ENCODE measurements at places on chromosomes 12 and 14.
A peak's percentile ranks its signal among the peaks of the same experiment; 100 is the strongest.

DNA sequence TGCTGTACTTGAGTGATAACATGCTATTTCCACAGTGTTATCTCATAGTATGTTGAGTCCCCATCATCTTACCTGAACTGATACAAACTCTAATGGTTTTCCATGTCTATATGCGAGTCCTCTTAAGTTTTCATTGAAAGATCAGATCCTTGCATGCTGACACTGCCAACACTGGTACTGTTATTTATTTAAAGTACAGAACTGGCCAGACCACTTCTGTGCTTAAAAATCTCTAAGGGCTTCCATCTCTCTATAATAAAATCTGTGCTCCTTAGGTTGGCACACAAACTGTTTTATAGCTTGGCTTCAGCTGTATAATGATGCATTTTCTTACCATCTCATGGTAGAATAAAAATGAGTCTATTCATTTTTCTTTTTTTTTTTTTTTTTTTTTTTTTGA is 188.1 kb downstream of the ERC1 start:
- DNase-seq, result no peak

- peak; percentile 73 for DNase-seq
Measured at GRCh38 chr12:53267999-53268629, at the start of gene ESPL1. Gene ESPL1 (plus strand): TSS chr12:53268299. CDS start chr12:53268767, 468 bp downstream.

- DNase-seq, result no peak
Measured at GRCh38 chr12:94047781-94048567, 100.4 kb upstream of the PLXNC1 start.

DNA sequence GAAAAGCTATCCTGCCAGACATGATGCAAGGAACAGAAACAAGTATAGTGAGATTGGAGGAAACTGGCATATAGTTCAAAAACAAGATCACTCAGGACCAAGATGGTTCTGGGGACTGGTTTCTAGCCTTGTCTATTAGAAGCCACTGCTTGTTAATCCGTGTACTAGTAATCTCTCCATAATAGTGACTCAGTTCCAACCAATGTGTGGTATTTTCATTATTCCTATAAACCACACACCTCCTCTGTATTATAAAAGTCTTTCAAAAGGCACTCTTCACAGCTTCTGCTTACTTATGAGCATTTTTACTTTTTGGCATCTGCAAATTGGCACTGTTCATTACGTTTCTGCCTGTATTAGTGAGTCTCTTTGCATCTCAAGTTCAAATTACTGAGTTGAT is 140.3 kb downstream of the SLC6A15 start:
- DNase-seq, result no peak

- DNase-seq, result no peak
Measured at GRCh38 chr14:29205658-29206057, 439.1 kb downstream of the FOXG1 start.

GRCh38 chr12:116880817-116881324 is 370 bp downstream of the HRK start:
- DNase-seq, result no peak

- DNase-seq, result no peak
Measured at GRCh38 chr12:133233006-133233405, 2.7 kb downstream of the ANHX start.

- no peak for DNase-seq
Measured at GRCh38 chr14:38199076-38199475, 8.6 kb upstream of the SSTR1 start.

DNA sequence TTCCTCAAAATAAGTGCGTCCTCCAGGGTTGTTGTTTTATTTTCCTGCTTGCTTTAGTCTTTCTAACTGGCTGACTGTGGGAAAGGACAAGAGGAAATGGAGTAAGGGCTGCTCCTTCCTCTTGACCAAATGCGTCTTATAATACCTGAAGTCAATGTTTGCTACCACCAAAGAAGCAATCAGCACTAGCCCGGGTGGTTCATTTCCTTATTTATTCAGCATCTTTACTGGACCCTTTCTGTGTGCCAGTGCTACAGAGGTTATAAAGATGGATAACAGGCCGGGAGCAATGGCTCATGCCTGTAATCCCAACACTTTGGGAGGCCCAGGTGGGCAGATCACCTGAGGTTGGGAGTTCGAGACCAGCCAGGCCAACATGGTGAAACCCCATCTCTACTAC is 15.1 kb upstream of the RPS6KA5 start:
- no peak for DNase-seq

GRCh38 chr12:91766454-91766853 is 379.2 kb downstream of the BTG1 start:
- DNase-seq, result no peak

- DNase-seq, result no peak
Measured at GRCh38 chr12:95282266-95282665, 64.7 kb downstream of the VEZT start.

DNA sequence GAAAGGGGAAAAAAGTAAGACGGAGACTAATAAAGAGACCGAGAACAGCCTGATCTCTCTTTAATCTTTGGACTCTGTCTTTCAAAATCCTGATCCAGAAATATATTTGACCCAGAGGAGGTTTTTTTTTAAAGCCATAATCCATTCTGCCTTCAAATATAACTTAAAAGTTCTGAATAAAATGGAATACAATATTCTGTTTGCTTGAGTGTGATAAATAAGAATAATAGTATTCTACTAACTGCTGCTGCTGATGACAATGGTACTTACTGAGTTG is 1196.0 kb downstream of the GALC start:
- no peak for DNase-seq

DNA sequence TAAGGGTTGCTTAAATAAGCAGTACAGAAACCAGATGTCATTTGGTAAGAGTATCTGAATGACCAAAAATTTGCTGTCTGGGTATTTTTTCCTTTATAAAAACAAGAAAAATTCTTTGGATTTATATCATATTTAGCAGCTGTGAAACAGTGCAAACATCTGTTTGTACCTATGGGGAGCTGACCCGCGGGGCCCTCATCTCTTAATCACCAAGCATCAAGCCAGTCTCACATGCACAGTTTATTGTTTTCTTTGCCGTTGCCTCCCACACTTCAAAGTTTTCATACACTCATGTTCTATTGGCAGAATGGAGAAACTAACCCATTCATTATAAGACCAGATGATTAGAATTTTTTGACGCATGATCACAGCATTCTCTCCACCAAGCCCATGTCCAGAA is 142.2 kb downstream of the BMP4 start:
- no peak for DNase-seq

GRCh38 chr12:117820216-117820907 is 148.4 kb downstream of the KSR2 start:
- DNase-seq, result no peak

DNA sequence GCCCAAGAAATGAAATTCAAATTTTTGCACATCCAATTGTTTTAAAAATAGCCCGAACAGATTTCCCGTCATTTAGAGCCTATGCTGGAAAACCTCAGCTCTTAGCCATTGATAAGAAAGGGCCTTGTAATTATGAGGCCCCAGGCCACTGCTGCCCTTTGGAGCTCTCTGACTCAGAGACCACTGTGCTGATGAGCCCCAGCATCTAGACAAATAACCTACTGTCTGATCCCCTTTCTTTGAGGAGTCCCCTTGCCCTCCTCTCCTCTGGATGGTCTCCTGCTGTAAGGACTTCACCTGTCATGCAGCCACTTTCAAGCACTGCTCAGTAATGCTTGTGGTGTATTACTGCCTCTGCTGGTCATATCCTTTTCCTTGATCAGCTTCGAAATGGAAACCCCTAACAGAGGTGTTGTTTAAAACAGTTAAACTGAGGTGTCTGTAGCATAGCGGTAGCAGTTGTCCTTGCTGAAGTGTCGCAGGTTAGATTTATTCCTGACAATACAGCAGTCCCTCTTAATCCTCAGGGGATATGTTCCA is 159.9 kb upstream of the SRRM4 start:
- DNase-seq, result no peak

- DNase-seq, result no peak
Measured at GRCh38 chr14:93709249-93709648, 79.0 kb downstream of the PRIMA1 start.

DNA sequence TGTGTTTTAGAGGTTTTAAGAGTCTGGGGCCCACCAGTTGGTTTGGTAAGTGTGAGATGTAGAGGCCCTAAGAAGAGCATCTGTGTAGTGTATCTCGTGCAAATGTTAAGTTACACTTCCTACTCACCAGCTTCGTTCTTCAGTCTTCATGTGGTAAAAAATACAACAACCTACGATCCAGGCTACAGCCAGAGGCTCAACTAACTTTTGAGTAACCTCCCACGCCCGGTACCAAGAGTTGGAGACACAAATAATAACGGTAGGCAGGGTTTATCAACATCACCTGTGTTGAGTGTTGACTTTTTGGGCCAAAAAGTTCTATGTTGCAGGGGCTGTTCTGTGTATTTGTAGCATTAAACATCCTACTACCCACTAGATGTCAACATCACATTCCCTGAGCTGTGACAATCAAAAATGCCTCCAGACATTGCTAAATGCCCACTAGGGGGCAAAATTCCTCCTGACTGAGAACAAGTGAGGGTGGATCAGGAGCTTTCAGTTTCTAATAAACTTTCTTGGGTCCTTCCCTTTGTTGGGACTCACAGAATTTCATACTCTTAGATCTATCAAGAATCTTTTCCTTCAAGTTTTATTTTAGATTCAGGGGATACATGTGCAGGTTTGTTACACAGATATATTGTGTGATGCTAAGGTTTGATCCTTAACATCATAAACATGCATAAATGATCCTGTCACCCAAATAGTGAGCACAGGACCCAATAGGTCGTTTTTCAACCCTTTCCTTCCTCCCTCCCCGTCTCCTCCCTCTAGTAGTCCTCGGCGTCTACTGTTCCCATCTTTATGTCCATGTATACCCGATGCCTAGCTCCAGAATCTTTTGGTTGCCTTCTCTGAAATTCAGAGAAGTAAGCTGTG is 94.7 kb downstream of the SLC2A13 start:
- DNase-seq, result peak; percentile 43

GRCh38 chr12:77315407-77315806 is 250.0 kb upstream of the E2F7 start:
- no peak for DNase-seq

DNA sequence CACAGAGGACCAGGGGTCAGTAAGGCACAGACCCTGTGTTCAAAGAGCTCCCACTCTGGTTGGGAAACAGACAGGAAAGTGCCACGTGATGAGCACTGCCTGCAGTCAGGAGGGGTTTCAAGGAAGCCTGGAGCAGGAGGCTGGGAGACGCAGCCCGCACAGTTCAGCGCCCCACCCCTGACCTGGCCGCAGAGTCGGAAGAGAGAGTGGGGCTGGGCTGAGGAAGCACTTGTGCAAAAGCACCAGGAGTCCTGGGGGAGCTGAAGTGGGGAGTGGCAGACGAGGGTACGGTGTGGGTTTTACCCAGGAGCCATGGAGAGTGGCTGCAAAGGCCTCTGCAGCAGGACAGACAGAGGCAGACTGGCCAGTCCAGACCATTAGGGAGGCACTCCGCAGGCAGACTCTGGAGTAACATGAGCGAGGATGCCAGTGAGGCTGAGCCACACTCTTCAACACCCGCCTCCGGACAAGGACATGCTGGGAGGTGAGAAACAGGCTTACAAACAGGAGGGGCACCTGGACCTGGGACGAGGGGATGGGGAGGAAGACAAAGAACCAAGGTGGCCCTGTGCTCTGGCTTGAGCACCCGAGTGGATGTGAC is 85.7 kb upstream of the GPR68 start:
- no peak for DNase-seq

DNA sequence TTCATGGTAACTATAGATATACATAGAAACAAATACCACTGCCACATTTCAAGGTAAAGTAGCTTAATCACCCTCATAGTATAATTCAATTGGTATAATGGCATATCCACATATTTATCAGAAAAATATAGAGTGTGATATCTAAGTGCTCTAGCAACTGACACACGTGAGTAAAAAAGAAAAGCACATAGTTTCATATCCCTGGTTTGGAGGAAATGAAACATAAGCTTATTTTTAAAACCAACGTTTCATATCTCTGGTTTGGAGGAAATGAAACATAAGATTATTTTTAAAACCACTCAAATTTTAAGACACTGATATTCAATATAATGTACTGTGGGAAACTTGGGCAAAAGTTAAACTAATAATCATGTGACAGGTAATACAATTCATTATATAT is 2.1 kb downstream of the OR6C70 start:
- no peak for DNase-seq

GRCh38 chr14:20346713-20347112 is 3.3 kb downstream of the PARP2 start:
- no peak for DNase-seq

- no peak for DNase-seq
Measured at GRCh38 chr12:72471806-72472205, 199.6 kb downstream of the TRHDE start.

- DNase-seq, result no peak
Measured at GRCh38 chr14:61281948-61282275, 774 bp upstream of the TMEM30B start.

DNA sequence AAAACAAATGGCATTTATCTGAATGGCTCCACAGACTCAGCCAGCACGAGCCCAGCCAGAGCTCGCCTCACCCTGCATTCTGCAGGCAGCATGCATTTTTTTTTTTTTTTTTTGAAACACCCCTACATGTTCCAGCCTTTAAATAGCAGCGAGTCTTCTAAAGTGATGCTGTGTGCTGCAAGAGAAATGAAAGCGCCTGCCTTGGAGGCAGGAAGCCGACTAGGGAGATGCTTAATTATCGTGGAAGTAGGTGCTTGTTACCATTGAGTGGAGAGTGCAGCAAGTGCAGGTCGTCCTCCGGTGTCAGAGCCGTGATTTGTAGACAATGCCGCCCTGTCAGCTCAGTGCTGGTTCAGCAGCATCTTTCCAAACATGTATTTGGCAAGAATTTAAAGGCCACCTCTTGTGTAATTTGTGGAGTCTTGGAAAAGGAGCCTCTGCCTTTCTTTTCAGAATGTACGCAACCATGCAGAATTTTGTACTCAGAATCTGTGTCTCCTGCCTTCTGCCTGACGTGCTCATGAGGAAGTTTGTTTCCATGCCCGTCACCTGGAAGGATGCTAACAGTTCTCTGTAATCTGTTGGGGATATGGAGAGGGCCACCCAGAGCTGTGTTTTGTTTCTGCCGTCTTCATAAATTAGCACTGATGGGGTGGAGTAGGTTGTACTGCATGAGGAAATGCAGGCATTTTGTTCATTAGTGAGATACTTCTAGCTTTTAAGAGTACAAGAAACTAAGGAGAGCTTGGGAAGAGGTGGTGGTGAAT is 345.9 kb upstream of the RGS6 start:
- no peak for DNase-seq

DNA sequence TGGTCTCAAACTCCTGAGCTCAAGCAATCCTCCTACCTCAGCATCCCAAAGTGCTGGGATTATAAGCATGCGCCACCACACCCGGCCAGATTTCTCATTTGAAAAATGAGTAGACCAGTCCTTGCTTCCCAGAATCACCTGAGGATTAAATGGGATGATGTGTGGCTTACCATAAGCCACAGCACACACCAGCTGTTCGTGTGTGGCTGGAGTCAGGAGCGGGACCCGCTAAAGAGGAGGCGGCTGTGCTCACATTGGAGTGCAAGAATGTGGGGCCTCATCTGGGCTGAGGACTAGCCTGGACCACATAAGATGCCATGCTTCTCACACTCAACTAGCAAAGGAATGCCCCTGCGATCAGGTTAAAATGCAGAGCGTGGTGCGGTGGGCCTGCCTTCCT is 6.7 kb upstream of the ALDH2 start:
- DNase-seq, result no peak

GRCh38 chr12:53701518-53702264 is 25.6 kb downstream of the CALCOCO1 start:
- DNase-seq, result peak; percentile 35
